ENCODE measurements at places on chromosomes 11 and 22.

GRCh38 chr11:35859301-35859700 is 84.6 kb upstream of the LDLRAD3 start:
- no peak for DNase-seq

GRCh38 chr22:20981787-20982562 is at the start of gene LZTR1:
Gene LZTR1, plus strand, starts transcription at chr22:20982297. Its CDS starts 75 bp downstream, at chr22:20982372.
- peak; percentile 86 for DNase-seq

DNA sequence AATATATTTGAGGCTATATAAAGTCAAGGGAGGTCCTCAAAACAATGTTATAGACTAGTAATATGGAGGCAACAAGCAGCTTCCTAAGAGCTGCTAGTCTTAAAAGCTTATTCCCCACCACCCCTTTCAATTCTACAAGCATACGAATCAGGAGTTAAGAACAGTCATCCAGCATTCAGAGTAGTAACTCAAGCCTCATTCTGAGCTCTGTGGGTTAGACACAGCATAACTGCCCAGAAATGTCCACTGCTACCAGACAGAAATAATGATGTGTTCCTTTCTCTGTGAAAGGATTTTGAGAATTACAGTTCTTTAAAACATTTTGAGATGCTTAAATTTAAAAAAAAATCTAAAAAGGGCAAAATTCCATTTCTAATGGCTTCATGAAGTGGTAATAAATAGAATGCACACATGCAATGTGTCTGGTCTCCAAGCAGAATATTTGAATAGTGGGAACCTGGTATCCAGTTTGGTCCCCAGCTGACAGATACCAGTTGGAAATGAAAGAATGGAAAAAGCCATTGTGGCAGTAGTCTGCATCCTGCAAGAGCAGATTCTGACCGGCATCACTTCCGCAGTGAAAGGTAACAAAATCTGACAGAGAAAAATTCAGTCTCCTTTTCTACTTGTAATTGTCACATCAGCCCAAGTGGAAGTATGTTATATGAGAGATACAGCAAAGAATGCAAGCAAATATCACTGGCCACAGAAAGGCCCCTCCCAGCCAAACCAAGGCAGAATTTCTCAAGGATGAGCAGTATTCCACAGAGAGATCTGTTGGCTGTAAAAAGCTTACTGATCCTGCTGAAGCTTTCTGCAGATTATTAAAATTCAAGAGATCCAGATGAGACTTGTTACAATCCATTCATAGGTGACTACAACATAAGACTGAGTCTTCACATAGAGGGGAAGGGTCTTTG is 310.8 kb upstream of the PITPNB start:
- no peak for DNase-seq

DNA sequence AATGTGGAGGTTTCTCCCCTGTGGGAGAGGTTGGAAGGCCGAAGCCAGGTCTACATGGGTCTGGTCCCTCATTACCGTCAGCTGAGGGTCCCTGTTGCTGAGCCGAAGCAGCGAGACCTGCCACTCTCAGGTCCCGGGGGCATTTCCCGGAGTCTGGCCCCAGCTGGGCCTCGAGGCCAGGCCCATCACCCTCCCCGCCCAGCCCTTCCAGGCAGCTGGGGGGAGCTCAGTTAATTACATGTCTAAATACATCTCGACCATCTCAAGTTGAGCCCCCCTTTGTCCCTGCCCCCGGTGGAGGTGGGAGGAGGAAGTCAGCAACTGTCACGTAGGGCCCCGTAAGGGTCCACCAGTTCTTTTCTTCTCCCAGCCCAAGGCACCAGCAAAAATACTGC is 3.6 kb downstream of the CDKN1C start:
- no peak for DNase-seq

GRCh38 chr22:23384431-23384830 is 195.7 kb downstream of the IGLL1 start:
- no peak for DNase-seq

DNA sequence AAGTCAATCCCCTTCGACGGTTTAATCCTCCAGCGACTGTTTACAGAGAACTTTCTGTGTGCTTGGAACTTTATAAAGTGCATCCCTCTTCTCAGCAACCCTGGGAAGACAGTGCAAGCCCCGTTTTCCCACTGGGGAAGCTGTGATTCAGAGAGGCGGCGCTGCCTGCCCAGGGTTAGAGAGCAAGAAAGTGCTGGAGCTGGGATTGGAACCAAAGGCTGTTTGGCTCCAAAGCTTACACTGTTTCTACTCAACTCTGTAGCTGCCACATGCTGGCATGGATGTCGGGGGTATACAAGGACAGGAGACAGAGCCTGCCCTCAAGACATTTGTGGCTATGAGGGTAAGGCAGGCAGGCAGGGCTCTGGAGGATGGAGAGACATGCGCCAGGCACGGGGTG is 13.0 kb downstream of the FBLN1 start:
- DNase-seq: no peak

- DNase-seq: no peak
Measured at GRCh38 chr22:40997520-40997919, 46.3 kb downstream of the RBX1 start.

GRCh38 chr22:41664490-41664889 is 24.2 kb downstream of the SNU13 start:
- no peak for DNase-seq

DNA sequence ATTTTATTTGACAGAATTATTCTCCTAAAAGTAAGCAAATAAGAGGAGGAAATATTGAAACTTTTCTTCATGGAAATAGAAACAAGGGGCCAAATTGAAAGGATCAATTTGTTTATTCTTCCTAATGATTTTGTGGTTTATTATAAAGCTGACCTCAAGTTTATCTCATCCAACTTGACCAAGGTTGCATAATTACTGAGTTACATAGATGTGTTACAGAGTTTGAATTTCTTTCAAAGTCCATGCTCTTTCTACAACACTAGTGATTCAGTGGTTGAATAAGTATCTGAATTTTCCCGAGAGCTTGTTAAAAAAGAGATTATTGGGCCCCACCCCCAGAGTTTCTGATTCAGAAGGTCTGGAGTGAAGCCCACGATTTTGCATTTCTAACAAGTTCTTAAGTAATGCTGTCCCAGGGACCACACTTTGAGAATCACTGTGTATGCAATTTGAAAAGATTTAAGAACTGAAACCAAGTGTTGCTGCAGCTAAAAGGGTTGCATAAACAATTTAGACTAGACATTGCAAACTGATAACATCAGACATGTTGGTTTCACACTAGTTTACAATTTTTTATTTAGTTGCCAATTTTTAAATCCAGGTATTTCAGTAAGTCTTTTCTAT is 485.7 kb upstream of the ANO5 start:
- DNase-seq: no peak

- no peak for DNase-seq
Measured at GRCh38 chr22:43446037-43446803, 34.4 kb downstream of the MPPED1 start.

DNA sequence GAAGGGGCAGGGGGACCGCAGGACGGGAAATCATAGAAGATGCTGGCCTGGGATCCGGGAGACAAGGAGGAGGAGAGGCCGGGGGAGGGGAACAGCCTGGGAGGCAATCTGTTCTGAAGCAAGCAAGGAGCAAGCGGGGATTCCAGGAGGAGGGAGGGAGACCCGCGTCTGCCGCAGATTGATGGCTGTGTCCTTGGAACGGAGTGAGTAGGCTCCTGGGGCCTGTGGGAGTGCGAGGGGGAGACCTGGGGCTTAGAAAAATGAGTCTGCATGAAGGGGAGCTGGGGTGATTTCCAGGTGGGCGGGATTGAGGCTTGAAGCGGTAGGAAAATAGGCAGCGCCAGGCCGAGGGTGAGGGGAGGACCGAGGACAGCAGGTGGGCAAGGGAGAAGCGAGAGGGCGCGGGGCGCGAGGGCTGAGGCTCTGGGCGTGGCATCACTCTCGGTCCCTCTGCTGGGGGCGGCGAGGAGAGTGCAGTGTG is 1.6 kb upstream of the LRRC55 start:
- DNase-seq: no peak
